ENCODE measurements at places on chromosomes 4 and X.

DNA sequence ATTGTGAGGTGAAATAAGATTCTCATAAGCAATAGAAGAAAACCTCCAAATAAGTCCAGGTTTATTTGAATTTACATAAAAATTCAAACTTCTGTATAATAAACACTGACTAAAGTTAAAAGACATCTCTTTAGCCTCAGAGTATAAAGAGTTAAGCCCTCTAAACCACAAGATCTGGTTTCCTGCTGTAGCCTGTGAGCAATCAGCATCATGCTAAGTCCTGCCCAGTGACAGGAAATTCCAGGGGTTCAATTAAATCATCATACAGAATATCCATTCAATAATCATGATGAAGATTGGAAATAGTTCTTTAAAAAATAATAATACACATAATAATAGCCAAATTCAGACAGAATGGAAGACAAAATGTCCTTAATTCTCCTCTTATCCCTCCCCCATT, 139.2 kb upstream of the DGKK start:
- DNase-seq = no peak

DNA sequence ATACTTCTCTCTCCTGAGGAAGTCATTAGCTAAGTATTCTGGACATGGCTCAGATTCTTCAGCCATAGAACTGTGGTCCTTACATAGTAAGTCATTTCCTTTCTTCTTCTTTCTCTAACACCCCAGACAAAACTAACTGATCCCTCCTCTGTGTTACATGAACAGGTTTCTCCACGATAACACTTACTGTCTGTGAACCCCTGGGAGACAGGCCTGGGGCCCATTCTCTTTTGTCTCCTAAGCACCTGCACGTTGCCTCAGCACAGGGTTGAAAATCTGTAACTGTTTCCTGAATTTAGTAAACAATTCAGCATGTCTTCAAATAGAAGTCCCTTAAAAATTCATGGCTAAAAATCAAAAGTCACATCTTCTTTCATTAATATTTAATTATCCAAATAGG, 24.7 kb downstream of the APBB2 start:
- DNase-seq = no peak

- no peak for DNase-seq
These were observed 105.5 kb downstream of the TMEM164 start for GRCh38 chrX:110108381-110108821.

GRCh38 chrX:67619253-67619652, 75.4 kb downstream of the AR start:
- no peak for DNase-seq

DNA sequence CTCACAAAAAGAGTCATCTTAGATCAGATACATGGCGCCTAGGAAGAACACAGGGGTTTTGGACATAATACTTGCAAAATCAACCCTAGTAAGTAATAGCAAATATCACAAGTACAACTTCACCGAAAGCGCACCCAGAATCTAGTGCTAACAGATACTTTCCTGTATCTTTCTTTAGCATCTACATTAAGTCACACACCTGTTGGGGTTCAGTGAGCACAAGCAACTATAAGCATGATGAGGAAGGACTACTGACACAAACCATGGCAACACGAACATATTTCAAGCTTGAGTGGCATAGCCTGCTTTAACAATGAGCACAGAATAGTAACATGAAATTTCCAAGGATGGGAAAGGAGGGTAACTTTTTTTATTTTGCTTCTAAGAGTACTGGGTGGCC, 116.1 kb downstream of the GPC3 start:
- no peak for DNase-seq

GRCh38 chr4:17450269-17450804, 61.6 kb downstream of the QDPR start:
- no peak for DNase-seq

GRCh38 chr4:37383579-37384229, 139.2 kb downstream of the NWD2 start:
- no peak for DNase-seq

- DNase-seq = no peak
These were observed 513.0 kb downstream of the FSTL5 start for GRCh38 chr4:161650812-161651211.

GRCh38 chrX:97132664-97133415, 249.1 kb downstream of the RPA4 start:
- DNase-seq = no peak

DNA sequence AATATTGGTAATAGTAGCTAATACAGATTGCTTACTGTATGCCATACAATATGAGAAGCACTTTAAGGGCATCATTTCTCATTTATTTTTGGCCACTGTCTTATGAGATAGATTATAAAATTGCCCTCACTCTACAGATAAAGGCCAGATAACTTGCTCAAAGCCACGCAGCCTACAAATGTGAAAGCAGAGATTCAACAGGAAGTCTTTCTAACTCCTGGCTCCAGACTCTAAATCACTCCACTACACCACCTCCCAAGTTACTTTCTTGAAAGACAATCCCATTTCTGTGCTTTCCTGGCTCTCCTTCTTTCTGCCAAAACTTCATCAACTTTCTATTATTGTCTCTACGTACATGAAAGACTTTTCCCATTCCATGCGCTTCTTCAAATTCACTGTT, 194.7 kb downstream of the FBXO8 start:
- DNase-seq = no peak

DNA sequence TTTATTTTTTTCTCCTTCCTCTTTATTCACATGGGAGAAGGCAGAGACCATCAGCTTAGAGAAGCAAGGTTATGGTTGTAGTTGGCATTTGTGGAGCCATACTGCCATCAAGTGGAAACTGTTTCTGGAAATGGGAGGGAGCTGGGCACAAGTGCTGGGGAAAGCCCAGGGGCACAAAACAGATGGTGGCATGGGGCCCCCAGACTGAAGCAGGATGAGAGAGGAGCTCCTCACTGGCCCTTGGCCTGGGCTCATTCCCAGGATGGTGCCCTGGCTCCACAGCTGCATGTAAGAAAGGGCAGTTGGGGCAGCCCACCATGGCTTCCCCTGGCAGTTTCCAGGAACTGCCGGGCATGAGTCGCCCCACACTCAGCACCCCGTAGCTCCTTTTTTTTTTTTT, 59.2 kb downstream of the NBDY start:
- DNase-seq = no peak

DNA sequence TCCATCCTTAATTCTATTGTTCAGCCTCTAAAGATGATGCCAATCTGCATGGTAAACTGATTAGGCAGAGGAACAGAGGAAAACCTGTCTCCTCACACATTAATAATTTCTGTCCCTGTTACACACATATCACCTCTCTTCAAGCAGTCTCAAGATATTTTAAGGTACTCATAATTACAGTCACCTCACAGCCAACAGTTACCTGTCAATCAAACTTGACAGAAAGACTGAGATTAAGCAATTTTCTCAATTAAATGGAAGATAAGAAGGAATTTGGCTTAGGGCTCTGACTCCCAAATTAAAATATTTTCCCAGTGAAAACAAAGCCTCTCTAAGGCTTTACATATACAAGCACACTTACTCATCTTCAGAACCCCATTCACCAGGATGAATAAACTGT, 85.2 kb downstream of the MAPK10 start:
- no peak for DNase-seq

DNA sequence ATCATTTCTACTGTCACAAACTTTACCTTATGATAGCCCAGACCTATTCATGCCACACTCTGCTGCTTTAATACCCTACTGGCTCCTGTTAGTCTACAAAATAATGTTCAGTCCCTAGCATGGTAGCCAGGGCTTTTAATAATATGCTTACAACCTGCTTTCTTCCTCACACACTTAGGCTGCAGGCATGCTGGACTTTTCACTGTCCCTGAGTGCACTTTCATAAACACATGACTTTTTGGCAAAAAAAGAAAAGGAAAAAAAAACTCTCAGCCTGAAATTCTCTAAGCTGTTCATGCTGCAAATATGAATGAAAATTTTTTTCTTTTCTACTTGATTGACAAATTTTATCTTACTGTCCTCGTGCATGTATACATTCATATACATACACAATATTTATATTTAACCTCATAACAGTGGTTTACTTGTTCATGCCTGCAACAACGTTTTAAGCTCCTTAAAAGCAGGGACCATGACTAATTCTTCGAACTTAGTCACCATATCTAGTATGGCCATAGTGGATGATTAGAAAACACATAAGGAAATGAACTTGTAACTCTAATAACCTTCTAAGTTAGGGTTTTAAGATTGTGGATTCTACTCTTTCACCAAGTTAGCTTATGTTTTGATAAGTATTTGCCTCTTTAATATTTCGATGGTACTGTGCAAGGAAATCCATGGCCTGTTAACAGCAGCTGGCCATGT, 229.5 kb downstream of the SPCS3 start:
- no peak for DNase-seq

DNA sequence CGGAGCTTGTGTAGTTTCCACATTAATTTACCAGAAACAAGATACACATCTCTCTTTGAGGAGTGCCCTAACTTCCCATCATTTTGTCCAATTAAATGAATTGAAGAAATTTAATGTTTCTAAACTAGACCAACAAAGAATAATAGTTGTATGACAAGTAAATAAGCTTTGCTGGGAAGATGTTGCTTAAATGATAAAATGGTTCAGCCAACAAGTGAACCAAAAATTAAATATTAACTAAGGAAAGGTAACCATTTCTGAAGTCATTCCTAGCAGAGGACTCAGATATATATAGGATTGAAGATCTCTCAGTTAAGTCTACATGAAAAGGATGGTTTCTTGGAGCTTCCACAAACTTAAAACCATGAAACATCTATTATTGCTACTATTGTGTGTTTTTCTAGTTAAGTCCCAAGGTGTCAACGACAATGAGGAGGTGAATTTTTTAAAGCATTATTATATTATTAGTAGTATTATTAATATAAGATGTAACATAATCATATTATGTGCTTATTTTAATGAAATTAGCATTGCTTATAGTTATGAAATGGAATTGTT, at the start of gene FGB:
TSS of gene FGB (plus strand) at position 315 of the 558 bp plus-strand sequence. CDS start at position 323, 8 bp downstream.
- no peak for DNase-seq

DNA sequence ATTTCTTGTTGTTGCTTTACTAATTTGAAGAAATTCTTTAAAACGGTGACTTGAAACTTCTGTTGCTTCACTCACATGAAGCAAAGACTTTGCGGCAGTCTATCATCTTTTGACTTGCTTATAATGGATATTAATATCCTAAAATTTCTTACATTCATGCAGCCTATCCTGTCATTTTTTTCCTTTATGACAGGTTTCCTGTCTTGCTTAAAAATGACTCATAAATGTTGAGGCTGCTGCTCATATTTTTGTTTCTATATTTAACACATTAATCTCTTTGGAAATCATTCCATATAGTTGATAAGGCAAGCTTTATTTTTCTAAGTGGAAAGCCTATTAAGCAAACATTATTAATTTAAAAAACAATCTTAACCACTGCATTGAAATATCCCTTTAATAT, 176.6 kb upstream of the GALNTL6 start:
- no peak for DNase-seq

GRCh38 chrX:80334583-80334982, 85.7 kb upstream of the TENT5D start:
- DNase-seq = no peak

- no peak for DNase-seq
These were observed 46.5 kb upstream of the SHROOM4 start for GRCh38 chrX:50860518-50860917.

All from breast epithelium (tissue), 4 donors.